ENCODE measurements at places on chromosomes 16 and 17.

- no peak for DNase-seq
Measured at GRCh38 chr16:10669791-10670190, 24.9 kb downstream of the TEKT5 start.

GRCh38 chr16:30551781-30552180, 6.4 kb downstream of the ZNF764 start:
- DNase-seq = no peak

DNA sequence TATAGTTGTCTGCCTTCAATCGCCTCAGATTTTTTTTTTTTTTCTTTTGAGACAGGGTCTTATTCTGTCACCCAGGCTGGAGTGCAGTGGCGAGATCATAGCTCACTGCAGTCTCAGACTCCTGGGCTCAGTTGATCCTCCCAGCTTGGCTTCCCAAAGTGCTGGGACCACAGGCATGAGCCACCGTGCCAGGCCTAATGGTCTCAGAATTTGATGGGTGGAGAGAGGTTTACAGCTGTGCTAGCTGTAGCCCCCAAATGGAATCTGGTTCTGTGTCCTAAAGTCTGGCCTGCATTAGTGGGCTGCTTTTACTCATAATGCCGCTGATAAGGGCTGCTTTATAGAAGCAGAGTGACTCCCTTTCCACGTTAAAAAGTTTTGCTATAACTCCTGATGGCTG, 5.1 kb downstream of the ZNRF1 start:
- DNase-seq = no peak

GRCh38 chr17:80191192-80191591, 21.4 kb downstream of the CARD14 start:
- no peak for DNase-seq

GRCh38 chr17:39015546-39015935, 48.3 kb upstream of the FBXO47 start:
- no peak for DNase-seq

DNA sequence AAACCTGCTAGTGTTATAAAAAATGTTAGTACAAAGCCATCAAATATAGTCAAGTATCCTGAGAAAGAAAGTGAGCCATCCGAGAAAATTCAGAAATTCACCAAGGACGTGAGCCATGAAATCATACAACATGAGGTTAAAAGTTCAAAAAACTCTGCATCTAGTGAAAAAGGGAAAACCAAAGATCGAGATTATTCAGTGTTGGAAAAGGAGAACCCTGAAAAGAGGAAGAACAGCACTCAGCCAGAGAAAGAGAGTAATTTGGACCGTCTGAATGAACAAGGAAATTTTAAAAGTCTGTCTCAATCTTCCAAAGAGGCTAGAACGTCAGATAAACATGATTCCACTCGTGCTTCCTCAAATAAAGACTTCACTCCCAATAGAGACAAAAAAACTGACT, 31.7 kb downstream of the RBBP6 start:
- no peak for DNase-seq

DNA sequence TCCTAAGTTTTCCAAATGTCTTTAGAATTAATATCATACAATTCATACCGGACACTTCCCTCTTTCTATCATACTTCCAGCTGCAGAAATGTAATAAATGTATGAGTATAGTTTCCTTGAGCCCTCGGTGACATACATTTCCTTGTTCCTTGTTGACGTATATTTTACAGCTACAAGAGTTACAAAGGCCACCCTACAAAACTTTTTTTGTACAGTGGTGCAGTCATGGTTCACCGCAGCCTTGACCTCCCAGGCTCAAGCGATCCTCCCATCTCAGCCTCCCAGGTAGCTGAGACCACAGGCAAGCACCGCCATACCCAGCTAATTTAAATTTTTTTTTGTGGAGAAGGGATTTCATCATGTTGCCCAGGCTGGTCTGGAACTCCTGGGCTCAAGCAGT, 7.2 kb upstream of the DUS1L start:
- no peak for DNase-seq

DNA sequence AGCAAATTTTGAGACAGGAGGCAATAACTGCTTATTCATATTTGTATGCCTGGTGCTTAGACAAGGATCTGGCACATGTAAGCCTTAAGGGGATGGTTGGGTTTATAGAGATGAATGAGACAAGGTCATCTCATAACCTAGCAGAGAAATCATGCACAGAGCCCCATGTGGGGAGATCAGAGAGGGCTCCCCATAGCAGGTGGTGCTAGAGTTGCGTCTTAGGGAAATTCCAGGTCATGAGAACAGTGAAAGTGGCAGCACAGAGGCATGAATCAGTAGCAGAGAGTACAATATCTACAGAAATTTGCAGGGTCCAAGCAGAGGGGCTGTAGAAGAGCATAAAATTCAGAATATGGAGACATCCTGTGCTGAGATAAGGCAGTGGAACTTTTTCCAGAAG, 57.3 kb downstream of the SLC6A2 start:
- DNase-seq = no peak

DNA sequence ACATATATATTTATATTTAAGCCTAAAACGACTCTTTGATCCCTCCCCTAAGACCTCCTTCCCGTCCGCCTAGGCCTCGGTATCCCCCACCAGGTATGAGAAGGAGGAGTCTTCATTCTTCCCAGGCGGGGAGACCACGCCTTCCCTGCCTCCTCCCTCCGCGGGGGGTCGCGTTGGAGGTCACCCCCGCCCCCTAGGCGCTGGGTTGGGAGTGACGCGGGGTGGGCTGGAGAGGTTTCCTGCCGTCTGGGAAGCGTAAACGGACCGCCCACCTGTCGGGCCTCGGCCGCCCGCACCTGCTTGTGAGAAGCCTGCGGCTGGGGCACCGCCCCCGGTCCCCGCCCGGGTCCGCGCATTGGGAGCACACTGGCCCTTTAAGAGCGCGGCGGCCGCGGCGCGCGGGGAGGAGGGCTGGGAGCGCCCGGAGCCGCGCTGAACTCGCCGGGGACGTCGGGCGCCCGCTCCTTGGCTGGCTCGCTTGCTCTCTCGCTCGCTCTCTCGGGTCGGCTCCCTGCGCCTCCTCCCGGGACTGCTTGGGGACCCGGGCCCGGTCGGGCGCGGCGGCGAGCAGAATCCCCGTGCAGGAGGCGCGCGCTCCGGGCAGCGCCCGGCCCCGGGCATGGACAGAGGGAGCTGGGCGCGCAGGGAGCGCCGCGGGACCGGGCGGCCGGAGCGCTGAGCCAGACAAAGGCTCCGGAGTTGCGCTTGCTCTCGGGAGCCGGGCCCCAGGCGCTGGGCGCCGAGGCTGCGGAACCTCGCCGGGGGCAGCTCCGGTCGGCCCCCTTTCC, at the start of gene MMP15:
Gene MMP15, plus strand, starts transcription at position 404 of the 788 bp plus-strand sequence. CDS start 597 bp downstream, outside the sequence.
- peak; percentile 15 for DNase-seq

DNA sequence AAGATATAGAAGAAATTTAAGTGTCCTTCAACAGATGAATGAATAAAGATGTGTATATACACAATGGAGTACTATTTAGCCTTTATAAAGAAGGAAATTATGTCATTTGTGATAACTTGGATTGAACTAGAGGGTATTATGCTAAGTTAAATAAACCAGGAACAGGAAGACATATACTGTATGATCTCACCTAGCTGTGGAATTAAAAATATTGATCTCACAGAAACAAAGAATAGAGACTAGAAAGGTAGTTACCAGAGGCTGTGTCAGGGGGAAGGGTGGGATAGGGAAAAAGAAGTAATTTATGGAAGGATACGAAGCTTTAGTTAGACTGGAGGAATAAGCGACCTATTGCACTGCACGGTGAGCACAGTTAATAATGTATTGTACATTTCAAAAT, 5.4 kb upstream of the ZNF267 start:
- no peak for DNase-seq

DNA sequence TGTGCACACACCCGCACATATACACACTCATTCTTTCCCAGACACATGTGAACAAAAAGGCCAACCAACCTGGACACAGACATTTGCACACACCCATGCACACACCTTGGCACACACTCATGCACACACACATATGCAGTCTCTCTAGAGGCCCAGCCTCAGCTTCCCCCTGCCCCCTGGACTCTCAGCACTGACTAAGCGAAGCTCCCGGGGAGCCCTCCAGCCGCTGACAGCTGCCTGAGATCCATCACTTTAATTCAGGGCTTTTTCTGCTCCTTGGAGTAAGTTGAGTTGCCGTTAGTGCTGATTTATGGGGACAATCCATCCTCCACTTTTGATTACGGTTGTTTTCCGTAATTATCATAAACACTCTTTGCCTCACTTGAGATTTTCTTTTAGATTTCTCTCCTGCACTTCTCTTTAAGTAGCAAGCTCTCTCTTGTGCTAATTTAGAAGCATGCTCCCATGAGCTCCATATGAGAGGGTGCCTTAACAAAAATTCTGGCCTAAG, 158.6 kb upstream of the CDC42EP4 start:
- no peak for DNase-seq

DNA sequence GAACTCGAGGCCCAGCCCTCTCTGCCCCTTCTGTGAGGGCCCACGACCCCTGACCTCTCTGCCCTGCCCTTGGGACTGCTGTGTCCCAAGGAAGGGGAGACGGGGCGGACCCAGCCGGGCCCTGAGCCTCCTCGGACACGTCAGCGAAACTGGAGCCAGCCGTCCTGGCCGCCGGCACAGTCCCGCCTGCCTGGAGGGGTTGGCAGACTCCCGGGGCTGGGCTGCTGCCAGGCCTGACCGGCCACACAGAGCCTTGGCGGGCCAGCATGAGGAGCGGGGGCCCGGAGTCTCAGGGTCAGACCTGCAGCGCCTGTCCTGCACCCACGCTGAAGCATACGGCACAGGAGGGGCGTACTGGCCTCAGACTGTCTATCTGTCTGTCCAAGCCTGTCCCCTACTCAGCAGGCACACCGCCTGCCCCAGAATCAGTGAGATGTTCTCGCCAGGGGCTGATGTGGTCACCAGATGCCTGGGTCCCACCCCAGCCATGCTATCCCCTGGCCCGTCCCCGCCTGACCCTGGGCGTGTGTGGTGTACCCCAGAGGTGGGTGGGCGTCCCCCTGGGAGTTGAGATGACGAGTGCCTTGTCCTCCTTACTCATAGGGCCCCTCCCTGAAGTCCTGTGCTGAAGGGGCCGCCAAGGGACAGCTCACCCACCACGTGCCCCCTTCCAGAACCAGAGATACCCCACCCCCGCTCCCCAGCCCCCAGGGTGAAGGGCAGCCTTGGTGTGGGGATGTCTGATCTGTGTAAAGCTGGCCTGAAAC, 4.7 kb downstream of the VASN start:
- DNase-seq = no peak

DNA sequence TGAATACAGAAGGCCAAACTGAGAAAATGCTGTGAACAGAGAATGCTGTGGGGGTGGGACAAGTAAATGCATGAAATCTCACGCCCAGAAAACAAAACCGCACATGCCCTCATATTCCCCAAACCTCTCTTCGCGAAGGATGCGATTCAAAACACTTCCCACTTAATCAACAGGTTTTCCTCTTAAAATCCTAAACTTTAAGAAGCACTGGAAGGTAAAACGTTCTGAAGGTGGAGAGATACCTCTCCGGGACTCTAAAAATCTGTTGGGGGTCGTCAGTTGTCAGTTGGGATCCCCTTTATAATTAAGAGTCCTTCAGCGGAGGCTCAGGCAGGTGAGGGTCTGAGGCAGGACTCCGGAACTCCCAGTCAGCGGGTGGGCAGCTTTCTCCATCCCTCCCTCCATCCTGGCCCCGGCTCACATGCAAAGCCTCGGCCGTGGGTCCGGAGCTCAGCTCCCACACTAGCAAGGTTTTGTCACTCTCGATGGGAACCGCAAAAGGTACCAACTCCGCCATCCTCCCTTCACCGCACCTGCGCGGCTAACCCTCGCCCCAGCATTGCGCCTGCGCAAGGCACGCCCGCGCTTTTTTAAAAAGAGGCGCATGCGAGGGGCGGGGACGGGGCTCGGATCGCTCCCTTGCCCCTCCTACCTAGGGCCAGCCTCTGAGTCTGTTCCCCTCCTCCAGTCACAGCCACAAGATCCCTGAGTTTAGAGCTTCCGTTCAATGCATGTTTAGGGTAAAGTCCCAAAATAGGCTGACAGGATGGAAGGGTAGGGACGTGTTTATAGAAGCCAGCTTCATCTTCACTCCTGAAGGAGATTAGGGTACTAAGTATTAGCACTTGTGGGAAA, at the start of gene RDM1:
Gene RDM1, minus strand, starts transcription at position 563 of the 855 bp plus-strand sequence. Its CDS starts 46 bp downstream, at position 517.
- peak; percentile 60 for DNase-seq

DNA sequence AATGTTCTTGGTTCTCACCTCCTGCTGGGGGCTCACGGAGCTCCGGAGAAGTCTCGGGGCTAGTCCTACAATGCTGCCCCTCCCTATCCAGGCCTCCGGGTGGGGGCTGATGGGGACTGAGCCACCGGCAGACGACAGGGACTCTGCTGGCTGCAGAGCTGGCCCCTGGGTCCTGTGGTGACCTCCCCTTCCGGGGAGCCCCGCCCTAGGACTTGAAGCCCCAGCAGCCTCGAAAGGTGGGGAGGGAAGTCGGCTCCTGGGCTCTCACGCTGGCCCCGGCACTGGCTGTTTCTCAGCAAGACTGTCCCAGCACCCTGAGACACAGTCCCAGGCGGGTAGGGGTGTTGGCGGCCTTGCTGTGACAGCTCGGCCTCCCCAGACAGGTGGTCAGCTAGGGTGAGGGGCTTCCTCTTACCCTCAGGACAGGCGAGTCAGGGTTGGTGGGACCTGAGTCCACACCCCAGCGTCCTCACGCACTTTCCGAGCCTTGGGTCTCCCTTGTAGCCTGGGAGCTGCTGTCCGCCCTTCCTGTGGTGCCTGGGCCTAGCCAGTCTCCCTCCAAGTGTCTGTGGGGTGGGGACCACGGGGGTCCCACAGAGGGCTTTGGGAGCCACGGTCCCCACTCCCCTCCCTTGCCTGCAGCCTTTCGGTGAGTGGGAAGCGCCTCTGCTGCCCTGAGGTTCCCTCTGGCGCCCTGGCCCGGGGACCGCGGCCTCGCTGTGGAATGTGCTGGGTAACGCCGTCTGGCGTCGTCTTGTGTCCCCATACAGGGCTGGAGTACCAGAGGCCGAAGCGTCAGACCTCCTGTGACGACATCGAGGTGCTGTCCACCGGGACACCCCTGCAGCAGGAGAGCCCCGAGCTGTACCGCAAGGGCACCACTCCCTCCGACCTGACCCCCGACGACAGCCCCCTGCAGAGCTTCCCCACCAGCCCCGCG, 76.6 kb downstream of the KLHDC4 start:
- DNase-seq = no peak

GRCh38 chr17:15281909-15282308, 16.8 kb upstream of the PMP22 start:
- no peak for DNase-seq

DNA sequence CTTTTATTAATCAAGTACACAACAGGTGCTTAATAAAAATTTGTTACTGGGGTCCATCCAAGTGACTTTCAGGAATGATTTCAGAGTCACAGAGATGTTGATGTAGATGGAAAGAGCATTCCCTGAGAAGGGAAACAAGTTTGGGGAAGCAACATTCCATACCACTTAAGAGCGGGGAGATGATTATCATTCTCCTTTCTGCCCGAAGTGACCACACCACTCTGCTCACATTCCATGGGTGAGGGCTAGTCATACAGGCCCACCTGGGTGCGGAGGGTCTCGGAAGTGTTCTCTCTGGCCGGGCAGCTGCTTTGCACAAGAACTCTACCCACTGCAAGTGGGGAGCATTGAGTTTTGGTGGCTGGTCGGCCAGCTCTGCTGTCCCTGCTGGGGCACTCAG, 231.4 kb downstream of the SNX29 start:
- no peak for DNase-seq

Measured in NCI-H1048 (cell line).